ENCODE measurements at places on chromosomes 7 and 10.
A peak's percentile ranks its signal among the peaks of the same experiment; 100 is the strongest.

DNA sequence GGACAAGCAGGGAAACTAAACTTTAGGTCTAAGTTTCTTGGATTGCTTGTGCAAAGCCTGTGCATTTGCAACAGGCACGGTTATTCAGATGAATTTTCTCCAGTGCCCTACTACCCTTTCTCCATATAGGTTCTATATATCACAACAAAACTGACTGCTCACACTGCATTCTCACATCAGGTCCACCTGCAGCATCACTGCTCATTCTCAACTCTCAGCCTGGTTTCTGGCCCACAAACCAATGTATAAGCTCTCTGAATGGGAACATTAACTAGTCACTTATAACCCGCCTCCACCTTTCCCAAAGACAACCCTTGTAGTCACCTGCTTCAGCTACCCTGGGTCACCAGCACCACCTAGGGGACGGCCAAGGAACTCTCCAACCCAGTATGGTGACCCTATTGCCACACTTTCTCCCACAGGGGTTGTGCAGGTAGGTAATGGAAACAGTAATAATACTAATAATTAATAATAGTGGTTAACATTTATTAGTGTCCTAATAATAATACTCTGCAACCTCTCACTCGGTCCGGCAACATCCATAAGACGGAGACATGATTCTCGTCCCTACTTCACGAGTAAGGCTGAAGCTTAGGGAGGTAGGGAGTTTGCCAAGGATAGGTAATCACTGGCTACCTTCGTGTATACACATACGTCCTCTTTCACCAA lies 97.3 kb downstream of the CLEC2L start:
- DNase-seq, result peak; percentile 38

GRCh38 chr10:80685355-80685754 lies 147.7 kb downstream of the SH2D4B start:
- no peak for DNase-seq

GRCh38 chr10:105266966-105267539 lies 626.0 kb downstream of the SORCS3 start:
- DNase-seq, result no peak

GRCh38 chr7:22441157-22441556 lies 58.8 kb downstream of the STEAP1B start:
- DNase-seq, result no peak

- no peak for DNase-seq
These were observed 70.4 kb upstream of the NFE2L3 start for GRCh38 chr7:26081638-26082037.

DNA sequence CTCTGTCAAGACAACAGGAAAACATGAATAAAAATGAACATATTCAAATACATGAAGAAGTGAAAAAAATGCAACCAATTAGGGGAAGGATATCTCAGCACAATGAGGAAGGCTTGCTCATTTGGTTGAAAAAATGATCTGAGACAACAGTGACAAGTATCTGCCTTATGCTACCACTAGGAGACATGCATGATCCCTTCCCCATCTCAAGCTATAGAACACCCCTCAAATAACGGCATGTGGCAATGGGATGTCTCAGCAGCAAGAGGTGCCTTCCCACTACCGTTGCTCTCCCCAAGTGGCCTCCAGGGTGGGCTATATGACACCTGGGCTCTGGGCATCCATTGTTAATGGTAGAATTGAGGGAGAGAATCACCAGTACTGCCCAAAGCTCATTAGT lies 98.1 kb upstream of the RSU1 start:
- DNase-seq, result no peak

DNA sequence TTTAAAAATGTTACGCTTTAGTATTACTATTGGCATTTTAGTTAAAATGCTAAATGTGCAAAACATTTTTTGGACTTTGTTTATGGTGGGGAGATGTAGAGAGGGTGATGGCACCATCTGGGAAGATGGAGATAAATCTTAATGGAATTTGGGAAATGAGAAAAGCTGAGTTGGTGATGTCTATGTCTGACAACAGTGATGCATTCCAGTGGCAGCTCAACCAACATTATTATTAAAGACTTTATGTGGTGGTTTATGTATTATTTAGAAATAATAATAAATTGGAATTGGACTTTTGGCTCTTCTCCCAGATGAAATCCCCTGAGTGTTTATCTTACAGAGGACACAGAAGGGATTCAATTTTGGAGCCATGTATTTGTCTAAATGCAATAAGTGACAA lies 77.6 kb downstream of the SEC23IP start:
- no peak for DNase-seq

- no peak for DNase-seq
These were observed 330.7 kb downstream of the PLXNA4 start for GRCh38 chr7:132245539-132245938.

GRCh38 chr10:113176652-113177155 lies 226.7 kb downstream of the TCF7L2 start:
- no peak for DNase-seq

- DNase-seq, result peak; percentile 33
These were observed at the start of gene TMEM168 for GRCh38 chr7:112789817-112790585. Gene TMEM168 (minus strand): TSS chr7:112790393. CDS start chr7:112784825, 5,568 bp downstream.

DNA sequence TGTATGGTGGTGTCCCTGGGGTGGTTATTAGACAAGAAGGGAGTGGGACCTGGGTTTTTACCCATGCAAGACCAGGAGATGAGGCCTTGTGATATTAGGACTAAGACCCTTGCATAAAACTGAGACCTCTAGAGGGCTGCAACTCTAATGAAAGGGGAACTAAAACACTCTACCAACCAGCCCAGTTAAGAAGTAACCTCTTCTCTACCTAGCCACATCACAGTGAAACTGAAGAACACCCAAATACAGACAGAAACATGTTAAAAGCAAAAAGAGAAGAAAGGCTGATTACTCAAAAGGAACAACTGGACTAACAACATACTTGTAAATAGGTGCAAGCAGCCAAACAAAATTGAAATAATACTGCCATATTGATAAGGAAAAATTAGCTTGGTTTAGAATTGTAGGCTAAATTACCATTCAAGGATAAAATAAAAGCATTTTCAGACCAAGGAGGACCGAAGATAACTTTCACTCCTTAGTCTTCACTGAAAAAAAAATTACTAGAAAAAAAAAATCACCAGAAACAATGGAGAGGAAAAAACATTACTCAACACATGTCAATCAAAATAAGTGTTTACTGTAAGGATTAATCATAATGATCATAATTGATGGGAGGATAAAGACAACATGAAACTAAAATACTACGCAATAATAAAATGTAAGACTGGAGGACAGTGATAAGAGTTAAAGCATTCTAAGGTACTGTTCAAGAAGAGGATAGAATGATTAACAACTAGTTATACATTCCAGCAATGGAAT lies 27.6 kb downstream of the ERLIN1 start:
- DNase-seq, result no peak

- no peak for DNase-seq
These were observed 26.6 kb downstream of the KCNH2 start for GRCh38 chr7:150951521-150951920.

- peak; percentile 7 for DNase-seq
These were observed 64.0 kb downstream of the ERCC6 start for GRCh38 chr10:49474901-49475300.

GRCh38 chr10:92240289-92241157 lies 50.4 kb downstream of the CPEB3 start:
- peak; percentile 72 for DNase-seq

DNA sequence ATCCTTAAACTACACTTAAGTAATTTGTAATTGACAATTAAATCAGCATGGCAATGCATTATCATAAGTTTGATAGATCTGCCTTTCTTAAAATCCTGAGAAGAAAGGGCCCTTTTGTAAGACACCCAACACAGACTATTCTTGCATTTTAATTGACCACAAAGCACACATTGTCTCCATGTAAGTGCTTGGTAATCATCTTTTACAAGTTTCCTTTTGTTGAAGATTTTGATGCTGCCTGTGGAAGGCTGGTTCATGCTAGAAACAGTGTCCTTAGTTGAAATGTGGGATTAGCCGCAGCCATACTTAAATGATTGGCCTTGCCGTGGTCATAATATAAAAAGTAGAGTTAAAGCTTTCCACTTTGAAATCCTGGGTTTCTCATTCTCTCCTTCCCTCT lies 32.3 kb upstream of the CELF2 start:
- no peak for DNase-seq

DNA sequence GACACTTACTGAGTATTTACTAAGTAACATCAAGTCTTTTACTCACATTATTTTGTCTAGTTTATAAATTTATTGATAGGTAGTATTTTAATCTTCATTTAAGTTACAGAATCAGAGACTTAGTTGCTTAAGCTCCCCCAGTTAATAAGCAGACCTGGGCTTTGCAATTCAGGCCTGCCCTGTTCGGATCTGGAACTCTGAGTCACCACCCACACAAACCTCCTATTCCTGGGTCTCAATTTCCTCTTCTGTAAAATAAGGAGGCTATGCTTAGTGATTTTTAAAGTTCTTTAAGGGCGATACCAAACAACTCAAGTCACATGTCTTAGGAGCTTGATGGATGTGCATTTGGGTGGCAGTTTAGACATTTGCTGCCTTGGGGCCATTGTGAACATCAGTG lies 3.5 kb upstream of the MGAM start:
- DNase-seq, result no peak

- no peak for DNase-seq
These were observed 72.9 kb upstream of the NAMPT start for GRCh38 chr7:106357675-106358074.

Measured in H54 (cell line).